SJCRH30 (cell line): ENCODE measurements at places on chromosomes 1 and 21.

GRCh38 chr1:51734896-51735745 is 118.2 kb downstream of the OSBPL9 start:
- no peak for DNase-seq

GRCh38 chr1:211753649-211754251 is 76.8 kb downstream of the LPGAT1 start:
- no peak for DNase-seq

- DNase-seq, result no peak
These were observed 6.5 kb upstream of the C1QA start for GRCh38 chr1:22629886-22630285.

GRCh38 chr1:51253691-51254090 is 17.6 kb downstream of the RNF11 start:
- DNase-seq, result no peak

GRCh38 chr1:20342294-20343148 is 51.8 kb downstream of the VWA5B1 start:
- no peak for DNase-seq

GRCh38 chr1:37633938-37634243 is 801 bp downstream of the RSPO1 start:
- DNase-seq, result no peak

DNA sequence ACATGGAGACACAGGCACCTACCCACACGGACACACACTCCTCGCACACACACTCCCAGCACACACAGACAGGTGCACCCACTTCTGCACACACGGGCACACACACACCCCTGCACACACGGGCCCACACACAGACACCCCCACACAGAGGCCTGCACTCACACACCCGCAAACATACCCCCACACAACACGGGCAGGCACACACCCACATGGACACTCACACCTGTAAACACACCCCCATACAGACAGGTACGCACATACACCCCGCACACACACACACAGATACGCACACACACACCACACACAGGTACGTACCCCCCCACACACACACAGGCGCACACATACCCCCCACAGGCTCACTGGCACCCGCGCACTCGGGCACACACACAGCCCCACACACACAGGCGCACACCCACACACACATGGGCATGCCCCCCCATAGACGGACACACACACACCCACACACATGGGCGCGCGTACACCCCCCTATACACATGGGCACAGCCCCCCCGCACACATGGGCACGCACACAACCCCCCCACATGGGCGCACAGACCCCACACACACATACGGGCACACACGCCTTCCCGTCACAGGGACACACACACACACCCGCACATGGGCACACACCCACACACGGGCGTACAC is 6.1 kb downstream of the ATAD3A start:
- no peak for DNase-seq
